ENCODE measurements at places on chromosomes 1 and 21. TPM values are rescaled to one million over a fixed set of nuclear protein-coding genes. Genes with fewer than 3 reads are reported as not detected.

GRCh38 chr21:26449161-26449560, 123.9 kb downstream of the CYYR1 start:
- no peaks in the 10 kb centered on the region for H3K36me3 ChIP-seq
- no peak overlapping the region for H3K27ac ChIP-seq
- no peak for DNase-seq

- H3K4me1 ChIP-seq = peaks cover 11% of the 10 kb centered on the region
- peaks cover 14% of the 10 kb centered on the region for H3K36me3 ChIP-seq
- H3K27me3 ChIP-seq = no peaks in the 10 kb centered on the region
- no peak overlapping the region for H3K4me3 ChIP-seq
These were observed 27.3 kb downstream of the EIF4G3 start for GRCh38 chr1:21149430-21149854.

DNA sequence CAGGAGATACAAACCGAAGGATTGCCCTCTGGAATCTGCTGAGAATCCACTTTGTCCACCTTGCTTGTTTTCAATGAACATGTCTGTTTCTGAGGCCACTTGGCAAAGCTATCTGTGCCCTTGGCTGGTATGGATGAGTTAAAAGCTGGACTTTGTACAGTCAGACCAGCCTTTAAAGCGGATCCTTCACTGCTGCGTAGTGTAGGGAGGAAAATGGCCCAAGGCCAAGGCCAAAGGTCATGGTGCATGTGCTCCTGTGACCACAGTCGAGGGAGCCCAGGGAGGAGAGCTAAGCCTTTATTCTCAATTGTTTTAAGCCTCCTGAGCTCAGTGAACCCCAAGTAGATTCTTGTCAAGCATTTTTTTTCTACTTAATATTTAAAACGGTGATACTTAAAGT, 37.0 kb downstream of the KCNJ15 start:
- no peak overlapping the region for H3K27ac ChIP-seq
- no peak overlapping the region for H3K4me3 ChIP-seq
- no peaks in the 10 kb centered on the region for H3K36me3 ChIP-seq
- DNase-seq = no peak

DNA sequence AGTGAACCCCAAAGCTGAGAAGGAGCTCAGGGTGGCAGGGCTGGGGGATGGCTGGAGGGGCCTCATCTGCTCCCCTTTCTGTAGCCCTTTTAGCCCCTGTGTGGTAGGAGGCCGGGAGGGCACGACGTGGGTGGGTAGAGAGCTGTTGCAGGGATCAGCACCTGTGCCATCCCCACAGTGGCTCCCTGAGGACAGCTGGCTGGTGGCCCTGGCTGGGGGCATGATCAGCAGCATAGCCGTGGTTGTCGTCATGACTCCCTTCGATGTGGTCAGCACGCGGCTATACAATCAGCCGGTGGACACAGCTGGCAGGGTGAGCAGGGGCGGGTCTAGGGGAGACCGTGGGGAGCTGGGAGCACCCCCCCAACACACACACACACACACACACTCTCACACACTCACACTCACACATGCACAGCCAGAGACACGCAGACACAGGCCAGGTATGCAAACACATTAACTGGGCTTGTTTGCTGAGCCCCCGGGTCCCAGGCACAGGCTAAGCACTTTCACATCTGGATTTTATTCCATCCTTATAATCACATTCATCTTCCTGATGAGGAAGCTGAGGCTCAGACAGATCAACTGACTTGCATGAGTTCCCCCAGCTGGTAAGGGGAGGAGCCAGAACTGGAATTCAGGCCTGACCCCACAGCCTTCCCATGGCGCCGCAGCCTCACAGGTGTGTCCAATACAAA, 2.5 kb downstream of the SLC25A34 start:
- no peak overlapping the region for H3K4me3 ChIP-seq
- no peak for DNase-seq
- no peaks in the 10 kb centered on the region for H3K27me3 ChIP-seq
- H3K27ac ChIP-seq = no peak overlapping the region

GRCh38 chr1:172002725-172003345, 161.5 kb downstream of the DNM3 start:
- H3K4me1 ChIP-seq = no peaks in the 10 kb centered on the region
- no peak overlapping the region for H3K4me3 ChIP-seq
- DNase-seq = no peak
- H3K27ac ChIP-seq = no peak overlapping the region
- no peaks in the 10 kb centered on the region for H3K36me3 ChIP-seq
- H3K27me3 ChIP-seq = no peaks in the 10 kb centered on the region

- no peak overlapping the region for H3K4me3 ChIP-seq
- no peaks in the 10 kb centered on the region for H3K27me3 ChIP-seq
- H3K27ac ChIP-seq = no peak overlapping the region
- no peaks in the 10 kb centered on the region for H3K4me1 ChIP-seq
- no peak for DNase-seq
- H3K36me3 ChIP-seq = no peaks in the 10 kb centered on the region
These were observed 86.5 kb upstream of the WARS2 start for GRCh38 chr1:119226913-119227312.

DNA sequence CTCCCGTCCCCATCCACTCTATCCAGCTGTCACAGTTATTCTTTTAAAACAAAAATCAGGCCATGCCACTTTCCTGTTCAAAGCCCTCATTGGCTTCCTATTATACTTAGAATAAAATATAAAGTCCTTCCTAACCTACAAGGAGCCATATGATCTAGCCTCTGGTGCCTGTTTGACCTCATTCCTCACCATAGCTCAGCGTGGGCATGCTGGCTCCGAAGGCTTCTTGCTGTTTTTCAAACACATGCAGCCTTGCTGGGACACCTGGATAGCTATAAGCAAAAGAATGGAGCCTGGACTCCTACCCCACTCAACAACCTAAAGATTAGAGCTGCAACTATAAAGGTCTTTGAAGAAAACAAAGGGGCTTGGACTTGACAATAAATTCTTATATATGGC, 23.7 kb downstream of the DHCR24 start:
- peak overlapping the region; percentile 51 for H3K27ac ChIP-seq

- no peaks in the 10 kb centered on the region for H3K36me3 ChIP-seq
- no peak for DNase-seq
- H3K4me1 ChIP-seq = peaks cover 20% of the 10 kb centered on the region
- no peak overlapping the region for H3K27ac ChIP-seq
- no peak overlapping the region for H3K4me3 ChIP-seq
These were observed 4.4 kb upstream of the ADAMTS1 start for GRCh38 chr21:26849428-26850115.

- peaks cover 5% of the 10 kb centered on the region for H3K27me3 ChIP-seq
- H3K27ac ChIP-seq = no peak overlapping the region
- peaks cover 32% of the 10 kb centered on the region for H3K4me1 ChIP-seq
- no peak for DNase-seq
- no peak overlapping the region for H3K4me3 ChIP-seq
These were observed 3.4 kb downstream of the RGS8 start for GRCh38 chr1:182680901-182681567.

- no peaks in the 10 kb centered on the region for H3K27me3 ChIP-seq
- no peak overlapping the region for H3K27ac ChIP-seq
- peaks cover 51% of the 10 kb centered on the region for H3K36me3 ChIP-seq
- no peak for DNase-seq
- no peak overlapping the region for H3K4me3 ChIP-seq
These were observed 14.4 kb upstream of the TOMM20 start for GRCh38 chr1:235142991-235143390.

DNA sequence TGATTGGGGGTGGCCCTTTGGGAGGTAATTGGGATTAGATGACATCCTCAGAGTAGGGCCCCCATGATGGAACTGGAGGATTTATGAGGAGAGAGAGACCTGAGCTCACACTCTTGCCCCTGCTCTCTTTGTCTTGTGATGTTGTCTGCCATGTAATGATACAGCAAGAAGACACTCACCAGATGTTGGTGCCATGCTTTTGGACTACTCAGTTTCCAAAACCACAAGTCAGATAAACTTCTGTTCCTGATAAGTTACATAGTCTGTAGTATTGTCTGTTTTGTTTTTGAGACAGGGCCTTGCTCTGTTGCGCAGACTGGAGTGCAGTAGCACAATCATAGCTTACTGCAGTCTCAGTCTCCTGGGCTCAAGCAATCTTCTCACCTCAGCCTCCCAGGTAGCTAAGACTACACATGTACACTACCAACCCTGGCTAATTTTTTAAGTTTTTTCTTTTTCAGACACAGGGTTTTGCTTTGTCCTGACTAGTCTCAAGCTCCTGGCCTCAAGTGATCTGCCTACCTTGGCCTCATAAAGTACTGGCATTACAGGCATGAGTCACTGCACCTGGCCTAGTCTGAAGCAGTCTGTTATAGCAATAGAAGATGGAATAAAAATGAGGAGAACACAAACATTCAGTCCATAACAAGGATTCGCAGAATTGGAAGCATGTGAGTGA, 115.0 kb upstream of the GALNT2 start:
- H3K36me3 ChIP-seq = no peaks in the 10 kb centered on the region
- no peak overlapping the region for H3K4me3 ChIP-seq
- peaks cover 12% of the 10 kb centered on the region for H3K4me1 ChIP-seq
- no peak overlapping the region for H3K27ac ChIP-seq
- peaks cover 8% of the 10 kb centered on the region for H3K27me3 ChIP-seq

DNA sequence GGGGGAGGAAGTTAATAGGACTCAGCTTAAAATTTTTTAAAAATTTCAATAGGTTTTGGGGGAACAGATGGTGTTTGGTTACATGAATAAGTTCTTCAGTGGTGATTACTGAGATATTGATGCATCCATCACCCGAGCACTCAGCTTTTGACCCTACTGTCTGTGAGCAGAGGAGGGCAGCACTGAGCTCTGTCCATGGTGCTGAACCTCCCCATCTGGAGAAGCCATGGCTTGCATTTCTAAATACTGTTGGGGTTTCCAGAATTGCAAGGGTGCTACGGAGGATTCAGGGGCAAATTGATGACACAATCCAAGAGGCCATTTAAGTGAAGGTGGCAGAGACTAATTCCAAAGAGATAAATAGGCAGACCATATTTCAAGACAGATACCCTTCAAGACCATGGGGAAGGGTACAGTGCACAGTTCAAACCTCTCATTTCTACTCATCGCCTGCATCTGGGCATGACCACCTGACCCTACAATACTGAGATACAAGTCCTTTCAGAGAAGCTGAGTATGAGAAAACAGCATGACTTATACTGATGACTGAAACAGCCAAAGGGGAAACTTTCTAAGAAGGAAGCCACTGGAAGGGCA, 17.2 kb downstream of the SYT2 start:
- no peak overlapping the region for H3K4me3 ChIP-seq
- peaks cover 3% of the 10 kb centered on the region for H3K4me1 ChIP-seq
- peaks cover 21% of the 10 kb centered on the region for H3K27me3 ChIP-seq

- DNase-seq = no peak
- peaks cover 17% of the 10 kb centered on the region for H3K36me3 ChIP-seq
- no peak overlapping the region for H3K4me3 ChIP-seq
- no peak overlapping the region for H3K27ac ChIP-seq
- H3K4me1 ChIP-seq = peaks cover 45% of the 10 kb centered on the region
These were observed 2.1 kb downstream of the CLCC1 start for GRCh38 chr1:108961198-108961597.

GRCh38 chr1:3213730-3214129, 144.7 kb downstream of the PRDM16 start:
- no peak overlapping the region for H3K27ac ChIP-seq
- no peak for DNase-seq
- H3K36me3 ChIP-seq = no peaks in the 10 kb centered on the region

DNA sequence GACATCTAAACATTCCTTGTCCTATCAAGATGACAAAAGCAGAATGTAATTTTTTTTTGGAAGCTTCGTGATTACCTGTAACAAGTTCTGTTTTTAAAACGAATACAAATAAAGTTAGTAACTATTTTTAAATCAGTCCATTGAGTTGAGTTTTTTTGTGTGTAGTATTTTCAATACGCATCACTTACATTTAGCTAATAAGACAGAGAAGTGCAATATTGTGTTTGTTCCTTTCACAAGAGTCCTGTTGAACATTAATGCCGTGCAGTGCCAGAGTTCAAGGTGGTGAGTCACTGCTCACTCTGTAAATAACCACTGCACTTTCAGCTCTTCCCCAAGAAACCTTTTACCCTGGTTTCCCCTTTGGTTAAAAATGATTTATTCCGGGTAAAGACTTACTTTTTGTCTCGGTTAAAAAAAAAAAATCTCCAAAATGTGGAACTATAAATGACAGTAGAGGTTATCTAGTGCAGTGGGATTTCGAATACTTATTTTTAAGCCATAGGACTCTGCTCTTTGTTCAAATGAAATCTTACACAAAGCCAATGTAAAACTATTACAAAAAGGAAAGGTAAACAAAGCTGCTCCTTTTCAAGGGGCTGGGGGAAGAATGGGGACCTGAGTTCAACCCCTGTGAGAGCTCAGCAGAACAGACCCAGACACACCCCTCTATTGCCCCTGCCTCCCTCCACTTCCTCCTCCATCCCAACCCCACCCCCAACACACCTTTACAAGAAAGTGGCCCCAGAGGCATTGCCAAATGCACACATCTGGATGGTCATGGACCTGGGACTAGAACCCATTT, 14.8 kb upstream of the NCMAP start:
- no peak for DNase-seq
- H3K27ac ChIP-seq = peak overlapping the region; percentile 86
- peaks cover 20% of the 10 kb centered on the region for H3K36me3 ChIP-seq
- H3K4me3 ChIP-seq = peak overlapping the region; percentile 54

Gene GCSAML
- total RNA-seq = not detected

Gene OLFM3
- not detected for total RNA-seq

Gene RAB4A
- total RNA-seq = 29.0 TPM

Gene SMAP2
- 201 TPM for total RNA-seq

Gene GREM2
- total RNA-seq = 0.05 TPM

Gene PIK3CD
- total RNA-seq = 287 TPM

Gene CD1D
- not detected for total RNA-seq

Data from activated T-helper 1 cell treated with anti-CD3 and anti-CD28 coated beads, Interleukin-12 subunit alpha, Interleukin-12 subunit beta, Interleukin-2, Interleukin-4 antibody, amounts not matched to agents 30 ng/mL and 10 ng/mL and 1 ng/mL, durations not matched to agents 14 hours and 24 hours and 36 hours (primary cell).